Activated T-helper 1 cell treated with anti-CD3 and anti-CD28 coated beads, Interleukin-2, amount 50 U/mL, for 16 hours (primary cell): ENCODE measurements at places on chromosomes 4 and X.

DNA sequence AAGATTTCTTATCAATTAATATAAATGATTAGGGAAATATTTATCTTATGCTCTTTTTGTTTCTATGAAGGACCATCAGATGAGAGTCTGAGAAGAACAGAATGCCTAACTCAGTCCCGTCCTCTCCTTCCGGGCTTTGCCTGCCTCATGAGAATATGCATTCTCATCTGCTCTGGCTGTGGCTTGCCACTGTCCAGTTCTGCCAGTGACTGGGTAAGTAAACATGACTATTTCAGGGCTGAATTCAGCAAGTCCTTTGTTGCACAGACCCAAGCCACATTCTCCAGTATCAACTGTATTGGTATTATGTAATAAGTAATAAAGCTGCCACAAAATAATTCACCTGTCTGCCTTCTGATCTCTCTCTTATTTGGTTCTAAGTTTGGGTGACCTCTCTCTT is 110.7 kb downstream of the WDFY3 start:
- no peak for DNase-seq

DNA sequence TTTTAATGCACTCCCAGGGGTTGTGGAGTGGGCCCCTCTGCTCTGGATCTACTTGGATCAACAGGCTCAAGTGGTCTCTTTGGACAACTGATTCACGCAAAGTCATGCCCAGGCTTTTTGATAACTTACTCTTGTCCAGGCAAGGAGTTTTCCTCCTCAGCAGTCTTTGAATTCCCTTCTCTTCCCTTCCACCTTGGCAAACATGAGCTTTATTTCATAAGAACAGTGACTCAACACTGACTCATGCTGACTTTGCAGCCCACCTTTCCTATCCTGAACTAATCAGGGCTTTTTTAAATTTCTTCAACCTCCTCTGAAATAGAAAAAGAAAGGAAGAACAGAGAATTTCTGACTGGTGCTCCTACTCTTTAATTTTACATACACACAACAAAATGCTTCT is 132.1 kb upstream of the LDB2 start:
- DNase-seq, result no peak

GRCh38 chrX:70044541-70045245 is 5.0 kb downstream of the AWAT2 start:
- DNase-seq, result no peak

GRCh38 chr4:142861351-142861750 is 15.2 kb upstream of the INPP4B start:
- no peak for DNase-seq
